Fibroblast of pulmonary artery (primary cell): ENCODE measurements at places on chromosomes 16 and 17.
A peak's percentile ranks its signal among the peaks of the same experiment; 100 is the strongest.

- DNase-seq, result peak; percentile 69
Observed at GRCh38 chr16:64478252-64478906, 643.5 kb downstream of the CDH11 start.

DNA sequence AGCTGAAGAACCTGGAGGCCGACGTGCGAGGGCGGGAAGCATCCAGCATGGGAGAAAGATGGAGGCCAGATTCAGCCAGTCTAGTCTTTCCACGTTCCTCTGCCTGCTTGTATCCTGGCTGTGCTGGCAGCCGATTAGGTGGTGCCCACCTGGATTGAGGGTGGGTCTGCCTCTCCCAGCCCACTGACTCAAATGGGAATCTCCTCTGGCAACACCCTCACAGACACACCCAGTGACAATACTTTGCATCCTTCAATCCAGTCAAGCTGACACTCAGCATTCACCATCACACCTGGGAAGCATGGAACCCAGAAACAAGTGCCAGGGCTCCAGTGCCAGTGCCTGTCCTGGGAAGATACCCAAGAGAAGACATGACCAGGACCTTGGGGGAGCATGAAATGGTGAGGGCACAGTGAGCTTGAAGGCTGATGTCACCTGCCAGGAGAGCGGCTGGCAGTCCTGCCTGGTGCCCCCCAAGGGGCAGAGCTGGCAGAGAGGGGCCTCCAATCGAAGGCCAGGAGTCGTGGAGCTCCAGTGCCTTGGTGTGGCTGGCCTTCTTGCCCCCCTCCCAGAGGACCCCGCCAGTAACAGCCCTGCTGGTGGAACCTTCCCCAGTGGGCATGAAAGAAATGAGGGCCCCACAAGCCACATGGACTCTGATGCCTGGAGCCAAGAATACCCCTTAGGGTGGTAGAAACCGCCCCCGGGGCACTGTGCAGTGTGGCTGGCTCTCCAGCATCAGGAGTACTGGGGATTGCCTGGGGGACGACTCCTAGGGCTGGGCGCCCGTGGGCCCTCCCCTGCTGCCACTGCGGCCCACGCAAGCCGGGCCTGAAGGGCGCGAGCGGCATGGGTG lies 643 bp upstream of the NPB start:
- no peak for DNase-seq

GRCh38 chr17:15268461-15268860 lies 3.3 kb upstream of the PMP22 start:
- DNase-seq, result no peak

DNA sequence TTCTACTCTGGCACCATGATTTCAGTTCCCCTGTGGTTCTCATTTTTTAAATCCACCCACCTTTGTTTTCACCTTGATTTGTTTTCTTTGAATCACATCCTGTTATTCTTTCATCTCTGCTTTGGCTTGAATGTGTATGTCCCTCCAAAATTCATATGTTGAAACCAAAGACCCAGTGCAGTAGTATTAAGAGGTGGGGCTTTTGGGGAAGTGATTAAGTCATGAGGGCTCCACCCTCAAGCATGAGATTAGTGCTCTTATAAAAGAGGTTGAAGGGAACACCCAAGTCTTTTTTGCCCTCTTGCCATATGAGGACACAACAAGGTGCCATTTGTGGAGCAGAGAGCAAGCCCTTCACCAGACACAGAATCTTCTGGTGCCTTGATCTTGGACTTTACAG lies 382.3 kb downstream of the SLC39A11 start:
- DNase-seq, result no peak

- no peak for DNase-seq
Observed at GRCh38 chr16:1280783-1281182, 24.9 kb downstream of the TPSD1 start.

- DNase-seq, result no peak
Observed at GRCh38 chr16:88020516-88020885, 69.3 kb downstream of the BANP start.

- no peak for DNase-seq
Observed at GRCh38 chr16:75382611-75383010, 50.7 kb downstream of the CFDP1 start.

- DNase-seq, result no peak
Observed at GRCh38 chr16:23979441-23979840, 143.7 kb downstream of the PRKCB start.

- DNase-seq, result peak; percentile 59
Observed at GRCh38 chr17:57578608-57579225, 166.4 kb downstream of the CCDC182 start.

GRCh38 chr16:48831076-48831722 lies 221.2 kb upstream of the N4BP1 start:
- no peak for DNase-seq

- no peak for DNase-seq
Observed at GRCh38 chr16:29312835-29313558, 93.5 kb downstream of the NPIPB11 start.

GRCh38 chr16:6374821-6375220 lies 957.8 kb upstream of the RBFOX1 start:
- DNase-seq, result no peak

GRCh38 chr17:67246403-67246652 lies 1.3 kb upstream of the HELZ start:
- peak; percentile 21 for DNase-seq

DNA sequence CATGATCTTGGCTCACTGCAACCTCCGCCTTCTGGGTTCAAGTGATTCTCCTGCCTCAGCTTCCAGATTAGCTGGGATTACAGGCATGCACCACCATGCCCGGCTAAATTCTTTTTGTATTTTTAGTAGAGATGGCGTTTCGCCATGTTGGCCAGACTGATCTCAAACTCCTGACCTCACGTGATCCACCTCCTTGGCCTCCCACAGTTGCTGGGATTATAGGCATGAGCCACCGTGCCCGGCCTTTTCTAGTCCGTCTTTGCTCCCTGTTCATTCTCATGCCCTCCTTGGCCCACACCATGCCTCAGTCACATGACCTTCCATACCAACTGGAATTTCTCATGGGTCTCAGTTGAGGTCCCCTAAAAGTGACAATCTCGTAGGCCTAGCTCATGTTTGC lies 86.9 kb downstream of the SNX29 start:
- no peak for DNase-seq

- no peak for DNase-seq
Observed at GRCh38 chr17:81132770-81133723, 32.3 kb upstream of the PVALEF start.

- peak; percentile 49 for DNase-seq
Observed at GRCh38 chr16:2081201-2082084, 33.7 kb downstream of the TSC2 start.

DNA sequence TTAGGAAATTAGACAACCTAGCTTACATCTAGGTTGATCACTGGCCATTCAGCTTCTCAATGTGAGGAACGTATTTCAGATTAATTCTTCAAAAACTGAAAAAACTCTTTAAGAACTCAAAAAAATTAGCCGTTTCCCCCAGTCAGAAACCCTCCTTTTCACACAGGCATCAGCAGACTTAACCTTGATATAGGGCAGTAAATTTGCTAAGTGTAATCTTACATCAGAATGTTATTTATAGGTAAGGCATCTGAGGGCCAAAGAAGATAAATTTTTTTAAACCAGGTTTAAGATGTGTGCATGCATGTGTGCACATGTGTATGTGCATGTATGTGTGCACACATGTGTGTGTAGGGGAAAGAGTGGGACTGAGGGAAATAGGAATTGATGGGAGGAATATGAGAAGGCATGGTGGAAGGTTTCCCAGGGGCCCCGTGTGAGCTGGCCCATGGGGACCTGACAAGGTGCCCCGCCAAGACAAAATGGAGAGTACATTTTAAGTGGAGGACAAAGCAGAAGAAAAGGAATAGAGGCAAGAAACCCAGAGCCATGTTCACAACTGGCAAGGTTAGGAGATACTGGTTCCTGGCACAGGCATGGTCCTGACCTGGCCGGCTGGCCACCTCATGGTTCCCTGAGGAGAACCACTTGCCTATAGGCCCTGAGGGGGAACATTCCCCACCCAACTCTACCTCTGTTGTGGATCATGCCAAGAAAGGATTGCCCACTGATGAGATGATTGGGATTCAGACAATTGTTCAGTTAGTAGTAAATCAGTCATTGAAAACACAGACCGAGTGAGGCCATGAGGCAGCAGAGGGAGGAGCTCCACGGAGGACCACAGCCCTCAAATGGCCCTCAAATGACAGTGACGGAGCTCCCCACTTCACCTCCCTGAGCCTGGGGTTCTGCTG lies 33.0 kb downstream of the TEX2 start:
- DNase-seq, result no peak

DNA sequence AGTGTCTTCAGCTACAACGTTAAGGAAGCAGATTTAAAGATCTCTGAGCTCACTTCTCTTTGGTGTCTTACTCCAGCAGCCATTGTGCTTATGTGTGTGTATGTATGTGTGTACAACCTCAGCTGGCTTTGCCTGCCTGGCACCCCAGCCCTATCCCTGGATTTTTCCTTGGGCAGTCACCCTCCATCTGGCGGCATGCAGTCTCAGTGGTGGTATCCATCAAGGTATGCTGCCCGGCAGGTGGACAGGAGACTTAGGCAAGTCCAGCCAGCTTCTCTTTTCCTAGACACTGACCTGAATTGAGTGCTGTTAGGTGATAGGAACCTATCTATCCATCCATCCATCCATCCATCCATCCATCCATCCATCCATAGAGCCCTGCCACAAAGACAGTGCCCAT lies 280.8 kb upstream of the CCL2 start:
- no peak for DNase-seq

DNA sequence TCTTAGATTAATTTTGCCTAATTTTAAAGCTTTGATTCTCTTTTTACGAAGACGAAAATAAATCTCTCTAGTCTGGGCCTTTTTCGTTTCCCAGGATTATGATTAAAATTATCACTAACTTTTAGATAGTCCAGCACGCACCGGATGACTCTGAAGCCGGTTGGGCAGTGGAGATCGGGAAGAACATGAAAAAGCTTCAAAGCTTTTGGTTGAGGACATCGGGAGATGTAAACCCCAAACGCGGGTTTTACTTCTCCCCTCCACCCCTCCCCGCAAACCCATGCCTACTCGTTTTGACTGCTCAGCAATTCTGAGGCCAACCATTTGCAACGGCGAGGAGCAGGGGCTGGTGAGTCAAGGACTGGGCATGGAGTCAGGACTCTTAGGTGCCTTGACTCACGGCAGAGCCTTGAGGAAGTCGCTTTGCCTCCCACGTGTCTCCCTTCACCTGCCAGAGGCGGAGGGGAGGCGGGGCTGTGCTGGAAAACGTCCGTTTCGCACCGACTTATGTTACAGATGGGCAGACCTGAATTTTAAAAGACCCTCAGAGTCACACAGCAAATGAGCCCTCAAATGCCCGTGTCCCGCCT lies 989 bp upstream of the DUSP14 start:
- DNase-seq, result peak; percentile 90

- DNase-seq, result no peak
Observed at GRCh38 chr17:44200478-44201155, 933 bp upstream of the ATXN7L3 start.

DNA sequence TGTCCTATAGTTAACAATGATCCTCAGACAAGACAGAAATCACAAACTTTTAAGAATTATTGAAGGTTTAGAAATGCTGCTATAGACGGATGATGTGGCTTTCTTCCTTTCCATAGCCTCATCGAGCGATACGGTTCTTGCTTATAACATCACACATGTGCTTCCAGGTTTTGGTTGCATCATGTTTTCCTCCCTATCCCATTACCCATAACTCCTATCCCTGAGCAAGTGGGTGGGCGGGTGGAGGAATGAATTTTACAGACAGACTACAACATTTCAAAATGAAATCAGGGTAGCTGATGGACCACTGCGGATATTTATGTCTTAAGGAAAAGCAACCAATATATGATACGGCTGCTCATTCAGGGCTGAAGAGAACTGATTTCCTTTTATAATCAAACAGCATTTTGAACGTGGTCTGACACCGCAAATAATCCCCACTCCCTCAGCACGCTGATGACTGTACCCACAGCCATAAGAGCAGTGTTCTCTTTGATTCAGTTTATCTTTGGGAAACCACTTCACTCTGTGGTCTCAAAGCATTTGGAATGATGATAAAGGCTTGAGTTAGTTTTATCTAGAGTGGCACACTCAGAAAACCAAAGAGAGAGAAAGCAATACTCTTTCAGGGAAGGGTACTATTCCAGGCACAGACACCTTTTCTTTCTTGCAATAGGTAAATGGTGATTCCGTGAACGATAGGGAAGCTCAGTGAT lies 4.6 kb upstream of the AKTIP start:
- DNase-seq, result no peak

DNA sequence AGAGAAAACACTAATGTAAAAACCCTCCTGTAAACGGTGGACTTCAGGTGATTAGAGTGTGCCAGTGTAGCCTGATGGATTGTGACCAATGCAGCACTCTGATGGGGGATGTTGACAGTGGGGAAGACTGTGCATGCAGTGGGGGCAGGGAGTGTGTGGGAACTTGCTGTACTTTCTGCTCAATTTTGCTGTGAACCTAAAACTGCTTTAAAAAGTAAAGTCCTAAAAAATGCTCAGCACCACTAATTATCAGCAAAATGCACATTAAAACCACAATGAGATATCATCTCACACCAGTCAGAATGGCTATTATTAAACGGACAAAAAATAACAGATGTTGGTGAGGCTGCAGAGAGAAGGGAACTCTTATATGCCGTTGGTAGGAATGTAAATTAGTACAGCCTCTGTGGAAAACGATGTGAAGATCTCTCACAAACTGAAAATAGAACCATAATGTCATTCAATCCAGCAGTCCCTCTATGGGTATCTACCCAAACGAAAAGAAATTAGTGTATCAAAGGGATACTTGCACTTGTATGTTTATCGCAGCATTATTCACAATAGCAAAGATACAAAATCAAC lies 9.7 kb upstream of the ULK2 start:
- DNase-seq, result no peak

DNA sequence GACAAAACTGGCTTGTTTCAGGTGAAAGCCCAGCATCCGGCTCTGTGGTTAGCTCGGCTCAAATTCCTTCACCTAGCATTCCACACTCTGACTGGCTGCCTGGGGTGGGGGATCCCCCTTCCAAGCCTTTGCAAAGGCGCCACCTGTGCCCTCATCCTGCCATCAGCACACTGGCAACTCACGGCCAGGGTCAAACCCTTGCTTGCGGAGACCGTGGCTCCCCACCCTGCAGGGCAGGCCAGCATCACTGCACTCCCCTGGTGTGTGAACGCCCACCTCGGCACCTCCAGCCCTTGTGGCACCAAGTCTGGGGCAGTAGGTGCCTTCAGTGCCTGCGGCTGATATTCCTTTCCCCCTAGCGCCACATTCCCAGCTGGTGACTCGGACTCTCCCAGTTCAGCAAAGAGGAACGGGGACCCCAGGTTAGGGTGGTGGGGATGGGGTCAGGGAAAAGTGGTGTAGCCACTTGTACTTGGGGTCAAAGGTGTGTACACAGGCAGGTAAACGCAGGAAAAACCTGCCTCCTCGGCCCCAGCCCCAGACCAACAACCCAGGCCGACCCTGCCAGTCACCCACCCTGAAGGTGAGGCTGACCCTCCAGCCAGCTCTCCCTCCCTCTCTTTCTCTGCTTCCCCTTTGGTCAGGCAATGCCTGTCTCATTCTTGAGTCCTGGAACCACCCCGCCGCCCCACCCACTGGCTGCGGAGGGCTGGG lies 1.1 kb downstream of the FLII start:
- no peak for DNase-seq

GRCh38 chr17:53792997-53793396 lies 29.7 kb upstream of the KIF2B start:
- DNase-seq, result no peak
